ENCODE measurements at places on chromosomes 1 and 21. TPM values are rescaled to one million over a fixed set of nuclear protein-coding genes. Genes with fewer than 3 reads are reported as not detected.
A peak's percentile ranks its signal among the peaks of the same experiment; 100 is the strongest.

- DNase-seq = no peak
Measured at GRCh38 chr1:106954661-106955229, 101.7 kb upstream of the PRMT6 start.

GRCh38 chr1:77987919-77988318, 9.0 kb upstream of the FUBP1 start:
- DNase-seq = no peak

DNA sequence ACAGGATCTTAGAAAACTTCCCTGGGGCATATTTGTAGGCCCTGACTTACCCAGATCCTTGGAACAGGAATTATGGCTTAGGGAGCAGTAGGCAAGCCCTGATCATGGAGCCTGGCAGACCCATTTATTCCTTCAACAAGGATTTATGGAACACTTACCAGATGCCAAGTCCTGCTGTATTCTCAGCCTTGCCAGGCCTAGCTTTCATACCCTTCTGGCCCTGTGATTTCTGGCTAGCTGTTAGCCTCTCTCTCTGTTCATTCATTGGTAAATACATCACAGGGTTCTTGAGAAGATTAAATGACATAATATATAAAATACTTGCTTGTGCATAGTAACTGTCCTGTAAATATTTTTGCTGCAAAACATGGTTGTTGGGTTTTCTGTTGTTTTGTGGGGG, 32.4 kb upstream of the SRP9 start:
- DNase-seq = no peak

DNA sequence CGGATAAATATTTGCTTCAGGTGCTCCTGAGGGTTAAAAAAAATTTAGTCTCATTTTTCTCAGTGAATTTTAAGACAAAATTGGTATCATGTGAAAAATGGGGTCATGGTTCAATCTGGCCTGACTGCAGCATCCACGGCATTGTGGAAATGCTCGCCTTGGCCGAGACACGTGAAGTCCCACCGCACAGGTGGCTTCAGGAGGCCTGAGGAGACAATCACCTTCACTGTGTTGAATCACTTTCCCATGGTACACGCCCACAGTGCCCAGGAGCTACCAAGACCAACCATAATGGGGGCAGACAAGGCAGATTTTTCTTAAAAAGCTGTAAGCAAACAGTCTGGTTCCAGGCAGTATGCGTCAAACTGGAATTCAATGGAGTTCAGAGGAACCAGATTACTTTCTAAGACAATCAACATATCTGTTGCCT, 11.0 kb upstream of the CPLANE2 start:
- DNase-seq = no peak

DNA sequence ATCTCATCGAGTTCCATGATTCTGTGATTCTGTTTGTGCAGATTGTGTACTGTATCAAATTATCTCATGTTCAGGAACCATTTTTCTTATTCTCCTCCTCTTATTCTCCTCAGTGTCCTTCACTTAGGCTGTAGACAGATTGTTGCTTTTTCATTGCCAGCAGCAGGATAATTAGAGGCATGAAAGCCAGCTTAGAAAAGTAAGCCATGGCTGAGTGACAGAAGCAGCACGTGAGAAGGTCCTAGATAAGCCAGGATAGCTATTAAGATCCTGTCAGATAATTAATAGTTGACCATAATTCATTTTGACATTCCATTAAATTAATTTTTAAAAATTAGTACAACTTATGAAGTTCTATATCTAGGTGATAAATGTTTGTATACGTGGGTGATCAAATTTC, 60.8 kb upstream of the PRKACB start:
- DNase-seq = no peak

The FCAMR gene
- total RNA-seq = not detected

GRCh38 chr1:210233216-210233494, 559 bp downstream of the SERTAD4 start:
- peak; percentile 73 for DNase-seq

The RHCE gene
- total RNA-seq = 2.0 TPM

The IVL gene
- not detected for total RNA-seq

DNA sequence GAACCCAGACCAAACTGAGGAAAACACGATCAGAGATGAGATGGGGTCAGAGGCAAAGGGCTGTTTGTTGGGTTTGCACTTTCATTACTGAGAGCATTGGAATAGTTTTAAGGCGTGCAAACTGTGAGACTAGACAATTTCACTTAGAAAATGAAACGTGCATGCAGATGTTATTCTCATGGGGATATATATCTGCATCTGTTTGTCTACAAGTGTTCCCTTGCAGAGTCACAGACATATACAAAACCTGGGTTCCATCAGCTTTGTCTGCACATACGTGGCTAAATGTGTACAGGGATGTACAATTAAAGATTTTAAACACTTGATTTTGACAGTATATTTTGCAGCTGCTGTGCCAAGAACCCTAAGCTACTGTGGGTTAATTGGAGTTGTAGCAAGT, 355.4 kb downstream of the KIF26B start:
- no peak for DNase-seq

GRCh38 chr1:244964112-244964971, 100.0 kb upstream of the HNRNPU start:
- DNase-seq = no peak

GRCh38 chr1:27346991-27347624, 5.3 kb downstream of the SYTL1 start:
- no peak for DNase-seq

DNA sequence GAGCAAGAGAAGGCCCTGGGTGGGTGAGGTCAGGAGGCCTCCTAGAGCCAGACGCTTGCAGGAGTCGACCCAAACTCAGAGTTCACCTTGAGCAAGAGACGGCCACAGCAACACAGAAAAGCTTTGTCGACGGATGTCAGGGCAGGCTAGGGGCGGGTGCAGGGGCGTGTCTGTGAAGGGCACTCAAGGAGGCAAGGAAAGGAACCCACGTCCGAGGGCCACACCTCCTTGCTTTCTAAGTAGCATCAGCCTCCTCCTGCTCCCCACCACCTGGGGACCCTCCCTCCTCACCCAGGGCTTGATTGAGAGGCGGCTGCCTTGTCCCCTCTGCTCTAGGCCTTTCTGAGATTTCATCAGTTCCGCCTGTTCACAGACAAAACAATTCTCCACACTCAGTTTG, 92.1 kb downstream of the OMA1 start:
- DNase-seq = no peak

GRCh38 chr1:39199593-39199992, 4.9 kb upstream of the MACF1 start:
- no peak for DNase-seq

The SLAMF1 gene
- total RNA-seq = not detected

The RGL1 gene
- 18.8 TPM for total RNA-seq

DNA sequence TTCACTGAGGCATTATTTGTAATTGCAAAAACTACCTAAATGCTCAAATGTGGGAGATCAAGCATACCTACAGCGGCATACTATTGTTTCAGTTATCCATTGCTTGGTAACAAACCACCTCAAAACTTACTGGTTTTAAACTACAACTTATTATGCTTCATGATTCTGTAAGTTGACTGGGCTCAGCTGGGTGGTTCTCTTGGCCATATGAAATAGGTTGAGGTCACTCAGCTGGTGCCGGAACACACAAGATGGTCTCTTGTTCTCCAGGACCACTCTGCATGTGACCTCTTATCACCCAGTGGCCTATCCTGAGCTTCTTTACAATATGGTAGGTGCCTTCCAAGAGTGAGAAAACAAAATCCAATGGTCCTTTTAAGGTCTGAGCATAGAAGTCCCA, 195.4 kb upstream of the FGGY start:
- no peak for DNase-seq

- DNase-seq = no peak
Measured at GRCh38 chr1:85041793-85042192, 6.5 kb downstream of the MCOLN3 start.

The MACF1 gene
- total RNA-seq = 312 TPM

The WARS2 gene
- total RNA-seq = 13.5 TPM

The NUP210L gene
- total RNA-seq = not detected

The ZNF695 gene
- total RNA-seq = not detected

DNA sequence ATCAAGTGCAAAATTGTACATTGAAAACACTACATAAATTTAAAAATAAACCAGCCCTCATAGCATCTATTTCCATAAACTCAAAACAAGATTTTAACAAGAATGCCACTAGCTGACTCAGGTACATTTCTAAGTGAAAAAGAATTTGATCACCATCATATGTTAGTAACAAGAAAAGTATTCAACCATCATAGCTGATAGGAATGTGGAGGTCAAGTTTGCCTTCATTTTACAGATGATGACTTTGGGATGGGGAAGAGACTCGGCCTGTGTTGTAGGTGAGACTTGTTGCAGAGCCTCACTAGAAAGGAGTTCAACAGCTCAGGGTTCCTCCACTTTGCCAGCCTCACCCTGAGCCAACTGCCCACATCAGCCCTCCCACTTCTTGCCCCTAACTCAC, 318.8 kb upstream of the FAM78B start:
- no peak for DNase-seq

DNA sequence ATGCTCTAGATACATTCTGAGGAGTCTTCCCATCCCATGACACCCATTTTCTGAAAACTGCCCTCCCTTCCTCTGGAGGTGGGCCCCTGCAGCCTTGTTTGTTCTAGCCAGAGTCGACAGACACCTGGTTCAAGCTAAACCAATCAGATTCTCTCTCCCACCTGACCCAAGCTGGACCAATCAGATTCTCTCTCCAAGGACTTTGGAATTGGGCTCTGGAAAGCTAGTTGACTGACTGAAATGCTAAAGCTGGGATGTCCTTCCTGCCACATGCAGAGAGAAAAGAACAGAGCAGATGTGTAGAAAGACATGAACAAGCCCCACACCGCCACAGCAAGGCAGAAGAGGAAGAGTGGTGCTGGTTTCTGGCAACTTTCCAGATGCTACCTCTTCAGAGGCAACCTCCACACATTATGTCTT, 24.6 kb downstream of the ASAP3 start:
- DNase-seq = no peak

DNA sequence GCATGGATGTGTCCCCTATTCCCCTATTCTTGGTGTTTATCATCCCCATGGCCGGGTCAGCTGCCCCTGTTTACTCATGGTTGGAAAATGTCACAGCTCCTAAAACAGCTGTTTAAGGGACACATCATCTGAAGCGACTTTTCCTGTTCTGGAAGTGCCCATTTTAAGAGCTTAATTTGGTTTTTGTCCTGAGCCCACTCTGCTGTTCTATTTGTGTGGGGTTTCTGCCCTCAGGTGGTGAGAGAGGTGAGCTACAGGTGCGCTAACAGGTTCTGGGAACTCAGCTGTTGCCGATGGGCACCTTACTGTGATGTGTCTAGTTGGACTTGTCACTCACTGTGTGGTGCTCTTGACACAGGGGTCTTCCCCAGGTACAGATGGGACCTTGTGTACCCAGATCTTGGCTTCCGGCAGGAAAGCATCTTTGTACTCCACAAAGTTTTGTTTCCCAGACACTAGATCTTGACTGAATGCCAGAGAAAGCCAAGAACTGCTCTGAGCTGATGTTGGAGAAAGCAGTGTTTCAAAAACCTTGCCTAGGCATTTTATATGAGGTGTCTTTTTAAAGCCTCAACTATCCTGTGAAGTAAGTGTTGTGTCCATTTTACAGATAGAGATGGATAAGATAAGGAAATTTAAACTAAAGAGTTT, 59.0 kb upstream of the CD1D start:
- DNase-seq = no peak

- DNase-seq = no peak
Measured at GRCh38 chr1:65830306-65830705, 37.6 kb downstream of the PDE4B start.

GRCh38 chr21:41743321-41744027, 23.4 kb downstream of the RIPK4 start:
- DNase-seq = no peak

DNA sequence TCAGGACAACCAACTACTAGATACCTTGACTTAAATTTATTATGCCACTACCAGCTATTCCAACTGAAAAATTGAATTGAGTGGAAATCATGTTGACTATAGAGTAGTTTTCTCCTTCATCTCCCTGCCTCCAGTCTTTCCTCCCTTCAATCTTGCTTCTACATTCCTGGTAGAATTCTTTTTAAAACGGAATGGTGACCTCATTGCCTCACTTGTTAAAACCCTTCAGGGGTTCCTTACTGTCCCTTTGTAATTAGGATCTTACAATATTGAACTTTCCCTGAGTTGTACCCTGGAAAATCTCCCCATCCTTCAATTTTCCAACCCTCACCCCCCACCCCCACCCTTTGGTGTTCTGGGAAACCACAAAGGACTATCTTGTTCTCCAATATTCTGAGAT, 82.8 kb upstream of the ZNF326 start:
- DNase-seq = no peak

- DNase-seq = no peak
Measured at GRCh38 chr1:203935321-203935720, 73.9 kb downstream of the SNRPE start.

GRCh38 chr1:24643363-24644099, 429 bp downstream of the SRRM1 start:
- DNase-seq = no peak

GRCh38 chr1:53341961-53342707, 14.3 kb upstream of the LRP8 start:
- no peak for DNase-seq

- no peak for DNase-seq
Measured at GRCh38 chr1:243260221-243260880, 4.5 kb downstream of the SDCCAG8 start.

- DNase-seq = no peak
Measured at GRCh38 chr1:65146908-65147423, 1.0 kb upstream of the AK4 start.

DNA sequence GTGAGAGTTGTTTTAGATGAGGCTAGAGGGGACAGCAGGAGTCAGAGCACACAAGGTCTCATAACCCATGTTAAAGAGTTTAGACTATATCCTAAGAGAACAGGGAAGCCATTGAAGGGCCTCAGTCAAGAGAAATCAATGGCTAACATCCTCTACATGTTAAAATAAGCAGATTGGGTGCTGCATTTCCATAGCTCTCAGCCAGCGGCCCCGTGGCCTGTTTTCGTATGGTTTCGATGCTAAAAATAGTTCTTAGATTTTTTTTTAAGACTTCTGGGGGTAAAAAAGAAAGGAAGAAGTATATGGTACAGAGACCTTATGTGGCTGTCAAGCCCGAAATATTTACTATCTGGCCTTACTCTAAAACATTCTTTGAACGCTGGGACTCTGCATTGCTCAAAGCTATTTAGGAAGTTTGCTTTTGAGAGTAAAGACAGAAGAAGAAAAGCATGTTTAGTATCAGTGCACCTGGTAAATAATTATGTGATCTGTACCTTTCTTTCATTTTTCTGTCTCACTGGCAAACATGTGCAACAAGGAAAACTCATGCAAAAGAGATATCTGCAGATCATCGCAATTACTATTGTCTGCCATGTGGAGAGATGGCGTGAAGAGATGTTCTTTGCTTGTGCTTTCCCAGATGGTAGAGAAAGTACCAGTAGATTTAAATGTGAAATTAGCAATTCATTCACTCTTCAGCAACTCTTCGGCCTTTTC, 8.4 kb downstream of the PDIK1L start:
- no peak for DNase-seq

The MPZ gene
- 0.90 TPM for total RNA-seq

- DNase-seq = no peak
Measured at GRCh38 chr1:98078596-98078995, 157.8 kb upstream of the DPYD start.

DNA sequence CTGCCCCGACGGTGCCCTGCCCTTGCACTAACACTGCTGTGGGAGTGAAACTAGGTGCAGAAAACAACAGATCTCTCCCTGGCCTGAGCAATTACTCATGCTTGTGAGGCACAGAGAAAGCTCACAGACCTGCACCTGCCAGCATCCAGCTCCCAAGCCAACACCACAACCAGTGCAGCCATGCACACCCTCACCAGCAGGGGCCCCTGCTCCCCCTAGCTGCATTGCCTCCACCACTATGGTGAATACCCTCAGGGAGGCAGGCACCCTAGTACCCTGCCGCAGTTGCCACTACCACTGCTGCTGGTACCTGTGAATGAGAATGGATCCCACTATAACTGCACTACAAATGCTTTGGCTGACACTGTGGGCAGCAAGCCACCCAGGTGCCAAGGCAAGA, 7.1 kb upstream of the DIRAS3 start:
- no peak for DNase-seq
